WTC11 (cell line): ENCODE measurements at places on chromosomes 2 and 18.
A peak's percentile ranks its signal among the peaks of the same experiment; 100 is the strongest.

- DNase-seq = no peak
These were observed 10.1 kb downstream of the COL4A4 start for GRCh38 chr2:227153758-227154486.

DNA sequence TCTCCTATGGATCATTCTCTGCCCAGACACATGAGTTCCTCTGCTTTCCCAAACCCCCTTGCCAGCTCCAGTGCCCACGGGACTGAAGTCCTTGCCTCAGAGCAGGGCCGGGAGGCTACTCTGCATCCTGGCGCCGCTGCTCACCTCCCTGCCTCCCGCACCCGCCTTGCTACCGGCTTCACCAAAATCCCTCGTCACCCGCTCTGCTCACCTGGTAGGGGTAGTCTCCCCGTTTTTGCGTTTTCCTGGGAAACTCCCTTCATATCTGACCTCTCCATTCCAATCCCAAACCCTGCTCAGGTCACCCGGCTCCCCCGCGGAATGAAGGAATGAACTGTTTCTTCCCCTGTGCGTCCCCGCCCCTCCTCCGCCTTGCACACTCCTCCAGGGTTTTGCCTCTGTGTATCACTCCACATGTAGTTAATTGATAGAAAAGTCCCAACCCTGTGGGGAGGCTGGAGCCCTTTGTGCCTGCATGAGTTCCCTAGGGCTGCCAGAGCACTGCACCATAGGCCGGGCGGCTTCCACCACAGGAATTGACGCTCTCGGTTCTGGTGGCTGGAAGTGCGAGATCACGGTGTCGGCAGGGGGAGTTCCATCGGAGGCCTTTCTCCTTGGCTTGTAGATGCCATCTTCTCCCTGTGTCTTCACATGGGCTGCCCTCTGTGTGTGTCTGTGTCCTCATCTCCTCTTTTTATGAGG is 2.0 kb upstream of the DGKD start:
- no peak for DNase-seq

- DNase-seq = no peak
These were observed 51.2 kb upstream of the MEX3C start for GRCh38 chr18:51248685-51249084.

DNA sequence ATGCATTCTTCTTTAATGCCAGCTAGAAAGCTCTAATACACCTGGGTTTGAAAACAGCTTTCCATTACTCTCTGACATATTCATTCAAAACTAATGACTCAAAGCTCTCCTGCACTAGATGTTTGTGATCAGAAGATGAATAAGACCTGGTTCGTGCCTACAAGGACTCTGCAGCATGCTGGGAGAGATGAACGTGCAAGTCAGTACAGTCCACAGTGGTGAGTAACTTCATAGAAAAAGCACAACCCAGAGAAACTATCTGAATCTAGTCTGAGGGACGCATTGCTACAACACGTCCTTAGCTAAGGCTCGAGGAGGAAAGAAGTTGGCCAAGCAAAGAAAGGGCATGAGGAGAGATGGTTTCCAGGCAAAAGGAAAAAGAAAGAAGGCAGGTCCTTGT is 234.3 kb downstream of the OSR1 start:
- no peak for DNase-seq

GRCh38 chr2:14516844-14517243 is 115.7 kb upstream of the LRATD1 start:
- no peak for DNase-seq

- DNase-seq = peak; percentile 39
These were observed 180.9 kb upstream of the ALKAL2 start for GRCh38 chr2:468648-469336.

DNA sequence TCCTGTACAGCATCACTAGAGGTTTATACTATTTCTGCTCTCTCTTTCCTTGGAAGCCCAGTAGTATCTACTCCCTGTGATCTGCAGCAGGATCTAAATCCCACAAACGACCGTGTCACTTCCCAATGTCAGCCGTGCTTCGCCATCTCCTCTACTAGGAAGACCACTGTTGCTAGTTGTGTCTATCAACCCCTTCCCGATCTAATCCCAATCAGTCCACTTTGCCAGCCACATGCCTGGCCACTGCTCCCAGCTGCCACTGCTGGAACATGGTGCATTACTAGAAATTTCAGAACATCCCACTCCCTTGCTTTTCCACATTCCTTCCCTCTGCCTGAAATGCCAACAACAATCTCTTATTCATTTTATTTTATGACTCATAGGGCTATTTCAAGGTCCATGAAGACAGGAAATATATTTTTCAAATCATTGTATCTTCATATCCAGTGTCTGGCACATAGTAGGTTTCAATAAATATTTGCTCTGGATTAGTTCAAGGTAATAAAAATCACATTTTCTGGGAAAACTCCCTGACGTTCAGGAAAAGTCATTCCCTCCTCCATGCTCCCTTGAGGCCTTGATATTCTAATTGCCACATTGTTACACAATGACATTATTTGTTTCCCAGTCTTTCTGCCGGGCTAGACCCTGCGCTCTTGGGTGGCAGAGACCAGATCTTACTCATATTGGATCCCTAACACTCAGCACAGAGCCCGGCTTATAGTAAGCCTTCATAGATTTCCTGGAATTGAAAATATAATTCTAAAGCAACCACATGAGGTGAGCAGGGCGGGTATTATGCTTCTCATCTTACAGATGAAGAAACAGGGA is 2.1 kb upstream of the TRIB2 start:
- DNase-seq = no peak
